Cortex of kidney (tissue), 1 donor: ENCODE measurements at places on chromosomes 7 and 10.

GRCh38 chr7:101140746-101141382 is 13.4 kb upstream of the AP1S1 start:
- no peak for DNase-seq

GRCh38 chr10:127947211-127947610 is 40.3 kb downstream of the PTPRE start:
- no peak for DNase-seq

GRCh38 chr10:21814866-21815265 is 188.7 kb downstream of the DNAJC1 start:
- no peak for DNase-seq

- no peak for DNase-seq
Measured at GRCh38 chr10:114801411-114801813, 20.2 kb upstream of the FHIP2A start.

GRCh38 chr7:120717166-120717565 is 140.8 kb downstream of the TSPAN12 start:
- no peak for DNase-seq

- DNase-seq, result no peak
Measured at GRCh38 chr10:102269017-102269416, 23.7 kb downstream of the GBF1 start.

DNA sequence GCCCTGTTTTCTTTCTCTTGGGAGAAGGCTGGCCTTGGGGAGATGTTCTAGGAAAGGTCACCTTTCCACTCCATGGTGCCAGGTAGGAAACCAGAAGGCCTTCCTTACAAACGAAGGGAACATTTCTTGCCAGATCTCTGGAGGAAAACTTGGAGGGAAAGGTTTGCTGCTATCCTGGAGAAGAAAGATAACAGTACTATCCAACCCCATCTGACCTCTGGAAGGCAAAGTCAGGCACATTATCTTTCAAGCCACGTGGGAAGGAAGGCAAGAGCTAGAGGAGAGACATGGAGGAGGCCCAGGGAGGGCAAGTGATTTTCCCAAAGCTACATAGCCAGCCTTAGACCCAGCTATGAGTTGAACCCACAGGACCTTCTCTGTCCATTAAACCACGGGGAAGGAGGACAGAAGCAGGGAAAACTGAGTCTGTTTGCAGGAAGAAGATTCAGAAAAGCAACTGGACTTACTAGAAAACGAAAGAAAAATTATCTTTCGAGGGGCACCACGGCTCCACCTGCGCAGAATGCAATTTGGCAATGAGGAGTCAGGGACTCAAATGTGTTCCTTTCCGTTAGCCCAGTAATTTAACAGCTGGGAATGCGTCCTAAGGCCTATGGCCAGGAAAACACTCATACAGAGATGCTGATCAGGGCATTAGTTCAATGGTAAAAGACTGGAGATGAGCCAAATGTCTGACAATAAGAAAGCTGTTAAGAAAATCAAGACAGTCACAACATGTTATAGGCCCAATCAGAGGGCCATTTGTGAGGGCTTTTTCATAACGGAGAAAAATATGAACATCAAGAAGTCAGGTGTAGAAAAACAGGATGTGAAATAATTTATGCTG is 32.0 kb upstream of the PSAP start:
- no peak for DNase-seq

DNA sequence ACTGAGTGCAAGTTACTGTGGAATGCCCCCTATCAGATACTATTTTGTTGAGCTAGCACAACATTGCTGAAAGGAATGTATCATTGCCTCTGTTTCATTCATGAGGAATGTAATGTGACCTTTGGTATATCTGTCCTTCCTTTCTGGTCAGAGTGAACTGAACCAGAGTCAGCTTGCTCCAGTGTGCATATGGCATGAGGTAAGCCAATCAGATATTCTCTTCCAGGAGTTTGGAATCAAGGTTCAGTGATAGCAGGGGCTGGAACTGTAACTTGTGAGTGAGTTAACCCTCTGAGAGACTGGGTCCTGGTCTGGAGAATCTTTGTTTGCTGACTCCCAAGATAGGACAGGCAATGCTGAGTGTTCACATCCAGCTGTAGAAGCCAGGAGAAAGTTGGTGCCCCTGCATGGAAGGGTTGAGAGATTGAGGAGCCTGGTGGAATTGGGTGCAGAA is 45.3 kb upstream of the OSBPL3 start:
- DNase-seq, result no peak

- DNase-seq, result no peak
Measured at GRCh38 chr7:132141109-132141508, 435.2 kb downstream of the PLXNA4 start.

DNA sequence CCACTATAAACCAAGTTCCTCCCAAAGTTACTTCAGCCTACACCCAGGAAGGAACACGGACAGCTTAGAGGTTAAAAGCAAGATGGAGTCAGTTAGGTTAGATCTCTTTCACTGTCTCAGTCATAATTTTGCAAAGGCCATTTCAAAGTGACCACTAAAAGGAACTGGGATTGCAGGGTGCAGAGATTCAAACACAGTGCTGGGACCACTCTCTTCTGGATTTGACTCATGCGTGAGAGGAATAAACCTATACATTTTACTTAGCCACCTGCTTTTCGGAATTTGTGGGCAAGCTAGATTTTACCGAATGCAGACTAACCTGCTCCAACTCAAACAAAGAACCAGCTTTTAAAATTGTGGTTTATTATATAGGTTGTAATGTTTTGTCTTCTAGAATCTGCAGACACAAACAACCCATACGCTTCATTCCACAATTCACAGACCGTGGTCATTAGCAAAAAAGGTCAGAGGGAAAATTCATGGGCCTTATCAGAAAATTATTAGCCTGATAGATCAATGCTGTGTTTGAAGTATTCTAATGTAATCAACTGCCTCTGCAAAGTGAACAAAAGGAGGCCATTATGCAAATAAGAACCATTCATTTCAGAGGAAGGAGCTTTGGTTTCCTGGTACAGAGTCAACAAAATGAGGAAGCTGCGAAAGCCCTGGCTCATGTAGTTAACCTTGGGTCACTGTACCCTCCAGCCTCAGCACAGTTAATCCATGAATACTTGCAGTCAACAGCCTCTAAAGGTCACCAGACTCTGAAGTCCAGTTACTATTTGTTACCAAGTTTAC is 342.7 kb upstream of the KLF6 start:
- no peak for DNase-seq

DNA sequence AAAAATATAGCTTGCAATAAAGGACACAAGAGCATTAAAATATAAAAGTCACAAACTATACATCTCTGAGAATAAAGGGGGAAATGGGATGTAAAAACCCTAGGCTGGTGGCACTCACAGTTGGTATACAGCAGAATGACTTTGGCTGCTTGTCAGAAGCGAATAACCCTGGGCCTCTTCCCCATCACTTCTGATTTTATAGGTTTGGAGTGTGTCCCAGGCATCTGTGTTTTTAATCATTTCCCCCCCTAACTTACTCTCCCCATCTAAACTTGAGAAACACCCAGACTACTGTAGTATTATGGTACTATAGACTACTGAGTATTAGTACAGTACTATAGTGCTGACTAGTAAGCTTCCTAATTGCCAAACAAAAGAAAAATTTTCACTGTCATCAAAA is 1.8 kb upstream of the RPA3 start:
- no peak for DNase-seq

DNA sequence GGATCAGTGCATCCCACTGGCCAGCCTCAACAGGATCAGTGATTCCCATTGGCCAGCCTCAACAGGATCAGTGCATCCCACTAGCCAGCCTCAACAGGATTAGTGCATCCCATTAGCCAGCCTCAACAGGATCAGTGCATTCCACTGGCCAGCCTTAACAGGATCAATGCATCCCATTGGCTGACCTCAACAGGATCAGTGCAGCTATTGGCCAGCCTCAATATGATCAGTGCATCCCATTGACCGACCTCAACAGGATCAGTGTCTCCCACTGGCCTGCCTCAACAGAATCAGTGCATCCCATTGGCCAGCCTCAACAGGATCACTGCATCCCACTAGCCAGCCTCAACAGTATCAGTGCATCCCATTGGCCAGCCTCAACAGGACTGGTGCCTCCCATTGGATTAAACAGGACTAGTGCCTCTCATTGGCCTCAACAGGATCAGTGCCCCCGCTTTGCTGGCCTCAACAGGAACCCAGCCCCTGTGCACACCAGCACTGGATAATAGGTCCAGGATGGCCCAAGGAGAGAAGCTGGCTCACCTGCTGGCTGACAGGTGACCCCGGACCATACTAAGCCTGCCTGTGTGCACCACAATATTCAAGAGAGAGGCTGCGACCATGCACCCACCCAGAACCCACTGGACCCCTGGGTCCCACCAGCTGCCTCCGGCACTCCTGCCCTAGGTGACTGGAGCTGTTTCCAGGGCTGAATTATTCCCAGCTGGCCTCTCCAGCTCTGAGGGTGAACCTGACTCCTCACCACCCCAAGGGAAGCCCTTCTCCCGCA is 59.9 kb downstream of the PDGFA start:
- DNase-seq, result no peak

- DNase-seq, result no peak
Measured at GRCh38 chr7:44694766-44695165, 53.9 kb upstream of the ZMIZ2 start.

DNA sequence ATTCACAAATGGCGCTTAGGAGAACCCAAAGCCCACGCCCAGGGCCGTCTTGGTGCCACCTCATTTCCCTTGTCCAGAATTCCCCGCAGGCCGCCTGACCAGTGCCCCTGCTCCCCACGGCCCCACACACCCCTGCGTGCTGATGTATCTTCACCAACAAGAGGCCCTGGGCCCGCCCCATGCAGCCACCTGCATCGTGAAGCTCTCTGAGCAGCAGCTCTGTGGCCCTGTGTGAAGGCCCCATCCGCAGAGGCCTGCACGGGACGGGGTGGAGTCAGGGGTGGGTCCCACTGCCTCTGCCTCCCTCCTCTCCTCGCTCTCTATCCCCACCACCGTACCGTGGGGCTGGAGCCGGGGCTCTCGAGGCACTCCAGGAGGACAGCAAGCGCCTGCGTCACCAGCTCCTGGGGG is 14.7 kb downstream of the BRAT1 start:
- no peak for DNase-seq

GRCh38 chr7:36871863-36872262 is 147.6 kb upstream of the AOAH start:
- DNase-seq, result no peak

DNA sequence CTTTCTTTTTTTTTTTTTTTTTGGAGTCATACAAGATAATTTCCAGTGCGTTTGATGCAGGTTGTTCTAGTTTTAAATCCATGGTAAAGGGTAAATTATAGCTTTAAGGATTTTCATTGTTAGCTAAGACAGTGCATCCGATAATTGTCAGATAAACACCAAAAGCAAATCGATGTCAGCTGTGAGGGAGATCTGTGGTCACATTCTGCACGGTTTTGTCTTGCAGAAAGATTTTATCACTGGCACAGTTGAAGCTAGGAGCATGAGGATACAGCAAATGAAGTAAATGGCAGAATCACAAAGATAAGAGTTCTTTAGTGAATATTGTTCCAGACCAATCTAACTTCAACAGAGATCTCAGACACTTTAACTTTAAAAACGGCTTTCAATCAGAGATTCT is 648.8 kb upstream of the COBL start:
- no peak for DNase-seq

GRCh38 chr10:71290331-71290730 is 28.7 kb upstream of the SLC29A3 start:
- no peak for DNase-seq

DNA sequence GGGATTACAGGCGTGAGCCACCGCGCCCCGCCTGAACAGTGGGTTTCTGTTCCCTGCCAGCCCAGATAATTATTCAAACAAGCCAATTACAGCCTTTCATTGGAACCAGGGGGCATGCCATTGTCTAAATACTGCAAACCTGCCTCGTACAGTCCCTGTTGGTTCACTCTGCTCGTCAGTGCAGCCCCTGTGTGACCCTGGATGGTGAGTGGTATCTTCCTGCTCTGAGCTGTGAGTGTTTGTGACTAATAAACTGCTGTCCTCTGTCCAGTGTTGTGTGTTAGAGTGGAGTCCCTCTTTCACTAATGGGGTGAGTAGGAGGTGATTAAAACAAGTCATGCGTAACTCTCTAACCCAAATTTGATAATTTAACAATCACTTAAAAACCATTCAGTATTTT is 176.5 kb upstream of the FAM3C start:
- DNase-seq, result no peak

DNA sequence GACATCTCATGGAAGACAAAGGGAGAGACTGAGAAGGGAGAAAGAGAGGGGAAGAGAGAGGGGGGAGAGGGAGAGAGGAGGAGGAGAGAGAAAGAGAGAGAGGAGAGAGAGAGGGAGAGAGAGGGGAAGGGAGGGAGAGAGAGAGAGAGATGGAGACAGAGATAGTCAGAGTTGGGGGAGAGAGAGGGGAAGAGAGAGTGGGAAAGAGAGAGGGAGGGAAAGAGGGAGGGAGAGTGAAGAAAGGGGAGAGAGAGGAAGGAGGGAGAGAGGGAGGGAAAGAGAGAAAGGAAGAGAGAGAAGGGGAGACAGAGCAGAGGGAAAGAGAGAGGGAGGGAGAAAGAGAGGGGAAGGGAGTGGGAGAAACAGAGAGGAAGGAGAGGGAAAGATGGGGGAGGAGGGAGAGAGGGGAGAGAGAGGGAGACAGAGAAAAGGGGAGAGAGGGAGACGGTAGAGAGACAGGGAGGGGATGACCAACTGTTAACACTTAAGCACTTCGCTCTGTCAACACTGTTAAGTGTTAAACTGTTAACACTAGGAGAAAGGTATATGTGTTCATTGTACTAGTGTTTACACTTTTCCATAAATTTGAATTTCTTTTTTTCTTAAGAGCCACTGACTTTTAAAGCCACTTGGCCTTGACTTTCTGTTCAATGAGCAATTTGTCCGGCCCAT is 21.8 kb upstream of the SDK1 start:
- no peak for DNase-seq

DNA sequence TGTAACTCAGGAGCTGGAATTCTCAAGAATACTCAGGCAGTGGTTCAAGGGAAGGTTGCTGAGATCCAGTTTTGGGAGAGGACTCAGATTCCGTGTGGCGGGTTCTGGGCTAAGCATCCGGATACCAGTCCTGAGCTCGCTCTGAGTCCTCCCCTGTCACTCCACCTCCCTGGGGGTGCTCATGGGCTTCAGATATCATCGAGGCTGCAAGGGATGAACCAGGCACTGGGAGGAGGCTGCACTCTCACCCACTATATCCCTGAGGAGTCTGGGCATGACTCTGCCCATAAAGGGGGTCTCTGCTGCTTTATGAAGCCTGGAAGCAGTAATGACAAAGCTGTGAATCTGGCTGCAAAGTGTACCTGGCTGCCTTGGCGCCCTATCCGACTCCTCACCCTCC is 188.5 kb downstream of the TNS3 start:
- DNase-seq, result no peak

GRCh38 chr7:33044401-33044718 is 18.2 kb downstream of the NT5C3A start:
- DNase-seq, result no peak

- no peak for DNase-seq
Measured at GRCh38 chr7:70132226-70132851, 534.1 kb downstream of the AUTS2 start.

- no peak for DNase-seq
Measured at GRCh38 chr7:937856-938484, 16.5 kb downstream of the ADAP1 start.

DNA sequence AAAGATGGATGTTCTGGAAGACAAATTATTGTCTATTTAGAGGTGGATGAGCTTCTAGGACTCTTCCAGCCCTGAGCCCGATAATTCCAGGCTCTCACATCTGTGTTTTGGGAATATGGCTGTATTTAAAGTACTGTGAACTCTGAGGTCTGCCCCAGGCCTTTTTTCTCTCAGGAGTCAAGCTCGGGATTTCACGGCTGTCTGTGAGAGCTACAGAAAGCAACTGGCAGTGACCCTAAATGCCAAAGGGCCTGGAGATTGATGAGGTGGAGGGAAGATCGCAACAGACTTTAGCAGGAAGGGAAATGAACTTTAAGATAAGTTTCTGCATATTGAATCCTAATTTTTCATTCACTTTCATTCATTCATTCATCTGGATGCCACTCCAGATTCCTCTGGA is 51.0 kb upstream of the COL13A1 start:
- DNase-seq, result no peak
